GM18507 (cell line): ENCODE measurements at places on chromosomes 1 and 21.

DNA sequence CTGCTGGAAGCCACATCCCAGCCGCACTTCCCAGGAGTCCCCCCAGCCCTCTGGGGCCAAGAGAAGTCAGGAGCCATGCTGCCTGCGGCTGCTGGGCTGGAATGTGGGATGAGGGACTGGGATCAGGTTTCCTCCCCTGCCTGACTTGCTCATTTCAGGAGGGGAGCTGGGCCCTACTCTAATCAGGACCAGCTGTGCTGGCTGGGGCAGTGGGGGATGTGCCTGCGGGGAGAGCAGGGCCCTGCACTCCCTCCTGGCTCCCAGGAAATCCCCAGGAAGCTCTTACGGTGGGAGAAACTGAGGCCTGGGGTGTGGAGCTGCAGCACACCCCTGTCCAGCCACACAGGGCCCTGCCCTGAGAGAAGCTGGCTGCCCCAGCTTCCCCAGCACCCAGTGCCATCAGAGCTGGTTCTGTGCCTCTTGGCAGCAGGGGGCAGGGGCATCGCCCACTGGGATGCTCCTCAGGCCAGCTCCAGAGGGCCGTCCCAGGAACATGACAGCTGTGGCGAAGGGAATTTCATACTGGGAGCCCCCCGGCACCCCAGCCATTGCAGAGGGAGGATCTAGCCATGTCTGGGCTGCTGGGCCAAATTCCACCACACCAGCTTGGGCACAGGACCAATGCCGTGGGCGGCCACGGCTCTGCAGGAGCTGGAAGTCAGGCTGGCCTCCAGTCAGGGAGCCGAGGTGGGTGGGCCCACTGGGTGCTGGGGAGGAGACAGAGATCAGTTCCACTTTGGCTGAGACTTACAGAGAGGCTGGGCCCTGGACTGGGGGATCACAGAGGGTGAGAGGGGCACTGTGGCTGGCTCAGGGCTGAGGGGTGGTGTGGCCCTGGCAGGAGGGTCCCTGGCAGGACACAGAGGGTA is 21.3 kb upstream of the PRSS38 start:
- DNase-seq: no peak

DNA sequence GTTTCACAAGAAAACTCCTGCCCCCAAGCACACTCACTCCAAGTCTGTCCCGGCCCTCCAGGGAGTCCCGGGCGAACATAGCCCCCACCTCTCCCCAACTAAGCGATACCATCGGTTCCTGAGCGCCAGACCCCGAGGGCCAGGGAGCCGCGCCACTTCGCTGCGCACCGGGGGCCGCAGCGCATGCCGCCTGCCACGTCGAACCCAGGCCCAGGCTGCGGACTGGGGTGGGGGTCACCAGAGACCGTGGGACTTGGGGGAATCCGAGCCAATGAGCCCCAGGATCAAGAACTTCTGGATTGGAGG is 801 bp downstream of the RSPO1 start:
- DNase-seq: no peak

DNA sequence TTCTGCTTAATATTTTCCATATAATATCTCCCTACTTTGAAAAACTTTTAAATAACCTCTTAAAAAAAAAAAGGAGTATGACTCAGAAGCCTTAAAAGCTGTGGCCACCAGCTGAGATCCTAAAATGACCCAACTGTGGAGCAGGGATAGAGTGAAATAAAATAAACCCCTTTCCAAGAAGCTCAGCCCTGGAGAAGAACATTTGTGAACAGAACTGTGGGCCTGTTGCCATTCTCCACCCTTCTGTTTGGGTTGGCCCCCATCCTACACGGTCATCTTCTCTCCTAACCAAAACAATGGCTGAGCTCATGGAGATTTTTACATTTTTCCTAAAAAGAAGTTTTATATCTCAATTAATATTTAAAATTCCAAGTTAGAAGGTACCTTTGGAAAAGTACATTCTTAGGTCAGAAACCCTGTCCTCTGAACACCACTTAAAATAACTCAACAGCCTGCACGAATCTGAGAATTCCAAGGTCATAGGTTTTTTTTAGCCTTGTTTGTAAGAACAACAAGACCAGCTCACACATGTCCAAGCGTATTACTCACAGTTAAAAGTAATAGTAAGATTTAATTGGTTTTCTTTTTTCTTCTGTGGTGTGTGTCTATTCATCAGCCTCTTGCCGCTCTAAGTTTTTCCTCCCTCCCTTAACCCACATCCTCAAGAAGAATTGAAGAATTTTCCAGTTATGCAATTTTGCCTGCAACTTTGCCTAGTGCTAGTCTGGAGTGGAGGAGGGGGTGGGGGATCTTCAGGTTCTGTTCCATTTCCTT is 107.7 kb upstream of the ERRFI1 start:
- no peak for DNase-seq

DNA sequence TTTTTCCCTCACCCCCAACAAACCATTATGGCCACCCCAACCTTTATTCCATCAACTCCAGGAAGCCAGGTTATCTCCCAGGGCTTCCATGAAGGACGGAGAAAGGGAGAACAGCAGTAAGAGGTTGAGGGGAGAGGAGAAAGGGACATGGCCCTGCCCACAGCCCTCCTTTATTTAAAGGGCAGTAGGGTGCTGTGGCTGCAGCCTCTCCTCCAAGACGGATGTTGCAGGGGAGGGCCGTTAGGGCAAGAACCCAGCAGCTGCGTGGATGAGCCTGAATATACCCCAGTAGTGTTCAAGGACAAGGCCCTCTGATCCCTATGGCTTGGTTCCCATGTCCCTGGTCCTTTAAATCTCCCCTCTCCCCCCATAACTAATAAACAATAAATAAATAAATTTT is 5.9 kb downstream of the RXFP4 start:
- DNase-seq: no peak

GRCh38 chr1:37793773-37794371 is at the start of gene MANEAL:
TSS of gene MANEAL (plus strand) at chr1:37793847. CDS start at chr1:37794183, 336 bp downstream.
- peak; percentile 70 for DNase-seq

GRCh38 chr1:43952731-43953346 is 6.1 kb downstream of the IPO13 start:
- DNase-seq: no peak

- no peak for DNase-seq
Observed at GRCh38 chr1:228510101-228510802, 23.1 kb downstream of the RNF187 start.

DNA sequence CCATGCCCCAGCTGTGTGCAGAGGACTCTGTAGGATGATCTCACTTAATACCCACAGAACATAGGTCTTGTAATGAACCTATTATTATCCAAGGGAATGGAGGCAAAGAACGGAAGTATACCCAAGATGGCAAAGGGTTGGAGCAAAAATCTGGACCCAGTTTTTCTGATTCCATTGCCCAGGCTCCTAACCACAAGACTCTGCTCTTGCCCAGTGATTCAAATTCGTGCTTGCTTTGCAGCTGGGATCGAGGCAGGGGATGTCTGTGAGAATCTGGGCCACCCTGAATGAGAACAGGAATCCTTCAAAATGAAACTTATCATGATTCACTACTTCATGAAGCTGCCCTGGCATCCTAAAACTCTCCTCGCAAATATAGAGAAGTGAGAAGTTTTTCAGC is 97.5 kb upstream of the KCNJ6 start:
- no peak for DNase-seq

DNA sequence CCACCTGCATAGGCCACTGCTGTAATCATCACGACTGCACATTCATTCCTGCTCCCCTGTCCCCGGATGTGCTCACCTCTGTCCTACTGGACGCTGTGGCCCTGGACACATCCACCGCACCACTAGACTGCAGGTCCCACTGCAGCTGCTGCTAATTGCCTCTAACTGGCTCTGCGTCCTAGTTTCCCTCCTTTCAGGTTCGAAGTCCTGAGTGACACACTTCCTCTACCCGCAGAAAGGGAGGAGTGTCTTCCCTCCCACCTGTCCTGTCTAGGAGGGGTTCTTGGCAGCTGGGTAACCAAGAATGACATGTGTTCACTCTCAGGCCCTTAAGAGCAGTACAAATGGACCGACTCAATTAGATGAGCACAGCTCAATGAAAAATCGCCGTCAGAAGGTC is 40.5 kb upstream of the ITPKB start:
- DNase-seq: no peak

- no peak for DNase-seq
Observed at GRCh38 chr1:68454534-68454933, 4.8 kb upstream of the RPE65 start.
